Activated naive CD8-positive, alpha-beta T cell treated with anti-CD3 and anti-CD28 coated beads, Interleukin-2, amount 10 ng/mL, durations not matched to agents 7 days and 5 days (primary cell): ENCODE measurements at places on chromosomes 7 and 10.

DNA sequence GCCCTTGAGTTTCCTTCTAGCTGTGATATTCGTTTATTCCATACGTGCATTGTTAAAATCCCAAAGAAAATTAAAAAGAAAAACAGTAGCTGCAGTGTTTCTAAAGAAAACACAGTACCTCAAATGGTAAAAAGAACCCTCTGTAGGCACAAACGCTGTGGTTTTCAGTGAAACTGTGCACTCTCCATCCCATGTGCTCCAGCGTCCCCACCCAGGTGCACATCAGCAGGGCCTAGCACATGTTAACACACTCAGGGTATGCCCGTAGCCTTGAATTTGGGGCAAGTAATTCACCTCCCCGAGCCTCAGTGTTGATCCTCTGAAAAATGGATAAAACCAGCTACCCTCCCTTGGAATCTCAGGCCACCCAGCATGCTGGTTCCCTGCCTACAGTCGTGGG, 9.5 kb downstream of the SLC18A2 start:
- peaks cover 8% of the 10 kb centered on the region for H3K4me1 ChIP-seq
- no peak for DNase-seq
- no peak overlapping the region for H3K27ac ChIP-seq
- no peak overlapping the region for H3K4me3 ChIP-seq
- H3K27me3 ChIP-seq = peaks cover 17% of the 10 kb centered on the region

GRCh38 chr7:77335581-77335980, 80.6 kb downstream of the GSAP start:
- no peak overlapping the region for H3K27ac ChIP-seq
- no peak for DNase-seq
- no peaks in the 10 kb centered on the region for H3K27me3 ChIP-seq
- H3K36me3 ChIP-seq = peaks cover 1% of the 10 kb centered on the region
- H3K4me3 ChIP-seq = no peak overlapping the region
- H3K4me1 ChIP-seq = peaks cover 18% of the 10 kb centered on the region

DNA sequence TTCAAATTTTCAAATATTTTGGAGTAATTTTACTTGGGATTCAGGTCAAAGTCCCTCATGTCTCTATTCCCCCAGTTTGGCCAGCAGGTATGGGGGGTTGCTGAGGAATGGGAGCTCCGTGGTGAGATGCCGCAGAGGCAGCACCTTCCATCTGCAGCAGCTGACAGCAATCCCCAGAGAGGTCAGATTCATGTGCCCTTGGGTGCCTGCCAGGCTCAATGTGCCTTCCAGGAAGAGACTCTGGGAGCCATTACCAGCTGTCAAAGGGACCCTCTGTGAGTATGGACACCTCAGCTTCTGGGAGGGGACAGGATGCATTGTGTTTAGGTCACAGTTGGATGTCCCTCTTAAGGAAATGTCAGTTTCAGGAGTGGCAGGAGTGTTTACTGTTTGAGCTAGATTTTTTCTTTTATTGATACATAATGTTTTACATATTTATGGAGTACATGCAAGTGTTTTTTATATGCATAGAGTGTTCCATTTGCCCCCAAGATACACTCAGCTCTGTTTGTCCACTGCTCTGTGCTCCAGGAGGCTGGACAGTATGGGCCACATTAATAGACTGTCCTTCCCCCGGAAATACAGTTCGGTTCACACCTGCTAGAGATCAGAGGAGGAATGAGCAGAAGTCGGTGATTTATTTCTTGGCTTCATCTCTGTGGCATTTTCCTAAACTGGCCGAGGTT, 75.3 kb upstream of the GRB10 start:
- H3K4me1 ChIP-seq = peaks cover 1% of the 10 kb centered on the region
- H3K27ac ChIP-seq = no peak overlapping the region
- H3K27me3 ChIP-seq = no peaks in the 10 kb centered on the region
- no peak overlapping the region for H3K4me3 ChIP-seq
- H3K36me3 ChIP-seq = no peaks in the 10 kb centered on the region

DNA sequence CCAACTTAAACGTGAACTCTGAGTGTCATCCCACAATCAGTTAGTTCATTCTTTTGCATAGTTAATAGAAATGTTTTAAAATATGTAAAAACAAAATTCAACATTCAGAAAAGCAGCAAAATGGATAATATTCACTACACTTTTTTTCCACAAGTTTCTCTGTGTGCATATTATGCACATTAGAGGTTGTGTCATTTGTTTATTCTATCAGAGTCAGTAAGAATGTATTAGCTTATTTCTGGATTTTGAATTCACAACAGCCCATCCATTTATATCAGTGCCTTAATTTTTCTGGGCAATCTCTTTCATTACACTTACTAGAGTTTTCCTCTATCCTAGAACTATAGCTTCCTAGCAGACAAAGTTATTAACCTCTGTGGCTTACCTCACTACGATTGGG, 432.7 kb upstream of the SEMA3A start:
- H3K27ac ChIP-seq = no peak overlapping the region
- no peak overlapping the region for H3K4me3 ChIP-seq
- H3K36me3 ChIP-seq = no peaks in the 10 kb centered on the region
- no peaks in the 10 kb centered on the region for H3K27me3 ChIP-seq
- H3K4me1 ChIP-seq = no peaks in the 10 kb centered on the region
- no peak for DNase-seq
